ENCODE measurements at places on chromosomes 3 and 15.

DNA sequence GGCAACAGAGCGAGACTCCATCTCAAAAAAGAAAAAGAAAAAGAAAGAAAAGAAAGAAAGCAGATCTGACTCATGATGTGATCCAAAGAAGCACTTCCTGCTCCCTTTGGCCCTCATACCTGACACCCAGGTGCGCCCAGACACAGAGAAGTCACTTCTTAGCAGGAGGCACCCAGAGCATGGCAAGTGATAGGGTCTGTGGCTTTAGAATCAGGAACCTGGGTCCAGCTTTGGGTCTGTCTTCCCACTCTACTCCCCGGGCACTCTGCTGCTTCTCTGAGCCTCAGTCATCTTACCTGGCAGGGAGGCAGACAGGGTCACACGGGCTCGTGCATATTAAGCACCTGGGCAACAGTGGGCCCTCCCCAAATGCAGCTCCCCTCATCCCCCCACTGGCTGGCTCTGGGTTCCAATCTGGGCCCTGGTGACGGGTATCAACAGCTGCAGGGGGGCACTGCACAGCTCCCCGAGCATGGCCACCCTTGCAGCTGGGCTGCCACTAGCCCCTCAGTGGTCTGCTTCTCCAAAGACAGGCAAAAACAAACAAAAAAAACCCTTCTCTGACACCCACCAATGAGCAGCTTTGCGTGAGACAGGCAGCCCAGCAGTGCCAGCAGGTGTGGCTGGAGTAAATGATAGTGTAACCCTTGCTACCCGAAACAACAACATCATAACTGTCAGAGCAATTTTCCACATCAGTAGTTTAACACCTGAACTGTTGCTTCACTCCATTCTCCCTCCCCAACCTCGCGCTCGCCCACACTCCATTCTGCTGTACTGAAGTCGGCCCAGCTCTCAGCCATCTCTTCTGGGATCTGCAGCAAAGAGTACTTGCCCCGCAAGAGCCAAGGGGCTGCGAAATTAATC, 99.8 kb downstream of the MEGF11 start:
- DNase-seq = no peak

DNA sequence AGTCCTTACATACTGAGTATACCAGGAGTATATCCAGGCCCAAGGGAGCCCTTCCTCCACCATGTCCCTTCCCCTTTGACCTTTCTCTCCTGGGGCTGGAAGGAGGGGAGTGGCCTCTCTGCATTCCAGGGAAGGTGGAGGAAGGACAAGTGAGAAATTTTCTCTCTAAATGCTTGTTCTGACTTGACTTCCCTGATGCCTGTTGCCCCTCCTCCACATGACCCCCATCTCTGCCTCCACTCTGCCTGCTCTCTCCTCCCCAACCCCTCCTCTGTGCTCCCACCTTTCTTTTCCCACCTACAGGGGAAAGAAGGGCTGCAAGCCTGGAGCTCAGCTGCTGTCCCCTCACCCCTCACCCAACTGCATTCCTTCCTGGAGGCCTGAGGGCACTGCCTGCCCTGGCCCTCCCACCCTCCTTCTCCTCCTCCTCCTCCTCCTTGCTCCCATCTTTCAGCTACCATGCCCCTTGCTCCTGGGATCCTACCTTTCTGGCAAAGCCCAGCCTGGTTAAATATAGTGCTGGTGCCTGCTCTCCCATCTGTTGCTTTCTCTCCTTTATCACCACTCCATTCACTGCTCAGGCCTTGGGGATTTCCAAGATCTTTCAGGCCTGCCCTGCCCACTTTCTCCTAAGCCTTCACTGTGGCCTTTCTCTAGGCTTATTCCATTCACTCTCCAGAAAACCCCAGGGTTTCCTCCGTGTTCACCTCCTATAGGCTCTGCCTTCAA, 8.5 kb upstream of the DAG1 start:
- no peak for DNase-seq

DNA sequence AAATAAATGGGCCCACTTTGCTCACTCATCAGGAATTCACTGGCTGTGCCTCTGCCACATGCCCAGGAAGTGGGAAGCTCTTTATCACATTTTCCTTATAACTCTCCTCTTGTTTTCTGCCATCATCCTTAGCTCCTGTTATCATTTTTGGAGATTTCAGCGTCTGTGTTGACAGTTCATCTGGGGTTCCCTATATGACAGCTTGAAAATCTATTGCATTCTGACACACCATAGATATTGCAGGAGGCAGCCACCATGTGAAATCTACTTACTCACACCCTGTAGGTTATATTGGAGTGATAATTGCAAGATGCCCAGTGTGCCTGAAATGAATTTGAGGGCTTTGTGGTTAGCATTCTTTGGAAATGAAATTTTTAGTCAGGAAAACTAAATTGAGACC, 132.9 kb downstream of the RYR3 start:
- DNase-seq = no peak

GRCh38 chr3:81788610-81789009, 27.2 kb upstream of the GBE1 start:
- DNase-seq = no peak

DNA sequence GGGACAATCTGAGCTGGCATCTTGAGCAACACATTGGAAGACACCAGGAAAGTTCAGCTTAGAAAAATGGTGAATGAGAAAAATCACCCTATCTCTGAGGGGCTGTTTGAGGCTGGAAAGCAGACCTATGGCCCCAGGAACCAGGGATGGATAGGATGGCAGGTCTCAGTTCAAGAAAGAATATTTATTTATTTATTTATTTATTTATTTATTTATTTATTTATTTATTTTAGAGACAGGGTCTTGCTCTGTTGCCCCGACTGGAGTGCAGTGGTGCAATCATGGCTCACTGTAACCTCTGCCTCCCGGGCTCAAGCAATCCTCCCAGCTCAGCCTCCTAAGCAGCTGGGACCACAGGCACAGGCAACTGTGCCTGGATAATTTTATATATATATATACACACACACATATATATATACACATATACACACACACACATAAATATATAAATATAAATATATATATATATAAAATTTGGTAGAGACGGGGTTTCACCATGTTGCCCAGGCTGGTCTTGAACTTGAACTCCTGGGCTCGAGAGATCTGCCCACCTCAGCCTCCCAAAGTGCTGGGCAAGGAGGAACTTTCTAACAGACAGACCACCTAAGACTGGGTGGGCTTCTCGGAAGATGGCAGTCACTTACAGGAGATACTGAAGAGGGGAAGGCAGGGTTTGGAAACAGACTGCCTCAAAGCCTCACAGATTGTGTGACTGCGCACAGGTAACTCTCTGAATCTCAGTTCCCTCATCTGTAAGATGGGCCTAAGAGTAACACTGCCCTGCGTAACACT, 29.7 kb downstream of the CCDC13 start:
- DNase-seq = no peak

DNA sequence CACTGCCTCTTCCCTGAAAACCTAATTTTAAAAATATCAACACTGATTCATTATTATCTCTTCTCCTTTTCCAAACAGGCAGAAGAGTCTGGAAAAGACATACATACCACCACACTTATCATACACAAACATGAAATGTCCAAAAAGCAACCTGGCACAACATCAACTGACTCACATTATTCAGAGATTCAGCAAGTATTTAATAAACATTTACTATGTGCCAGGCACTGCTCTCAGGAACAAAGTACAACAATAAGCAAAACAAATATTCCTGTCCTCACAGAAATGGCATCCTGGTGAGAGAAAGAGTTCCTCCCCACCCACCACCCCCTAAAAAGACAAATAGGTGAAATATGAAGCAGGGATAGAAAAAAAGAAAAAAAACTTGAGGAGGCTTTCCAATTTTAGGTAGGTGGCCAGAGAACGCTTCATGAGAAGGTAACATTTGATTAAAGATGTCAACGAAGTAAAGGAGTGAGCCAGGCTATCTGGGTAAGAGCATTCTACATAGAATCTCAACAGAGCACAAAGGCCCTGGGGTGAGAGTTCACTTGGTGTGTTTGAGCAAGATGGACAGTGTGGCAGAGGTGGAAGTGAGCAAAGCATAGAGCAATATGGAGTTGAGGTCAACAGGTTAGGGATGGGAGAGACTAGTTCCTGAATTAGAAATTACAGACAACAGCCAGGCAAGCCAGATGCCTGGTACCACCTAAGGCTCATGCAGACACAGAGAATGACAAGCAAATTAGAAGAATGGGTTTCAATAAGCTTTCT, 141.7 kb downstream of the OSBPL10 start:
- no peak for DNase-seq

GRCh38 chr15:61339516-61339915, 110.4 kb upstream of the RORA start:
- DNase-seq = no peak

GRCh38 chr3:11434017-11434526, 161.9 kb downstream of the ATG7 start:
- DNase-seq = no peak

DNA sequence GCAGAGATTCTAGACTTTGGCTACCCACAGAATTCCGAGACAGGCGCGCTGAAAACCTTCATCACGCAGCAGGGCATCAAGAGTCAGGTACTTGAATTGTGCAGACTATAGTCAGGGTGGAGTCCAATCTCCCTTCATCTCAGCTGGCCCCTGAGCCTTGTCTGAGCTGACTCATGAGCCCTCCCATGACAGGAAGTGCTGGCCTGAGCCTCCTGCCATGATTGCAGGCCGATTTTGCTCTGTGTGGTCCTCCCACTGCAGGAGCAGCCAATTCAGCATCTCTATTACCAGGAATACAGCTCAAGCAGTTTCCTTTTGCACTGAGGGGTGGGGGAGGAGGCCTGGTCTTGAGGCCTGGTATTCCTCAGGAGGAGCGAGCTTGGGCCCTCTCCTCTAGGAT, 5.5 kb downstream of the AP2M1 start:
- no peak for DNase-seq

GRCh38 chr15:51863131-51863530, 33.7 kb downstream of the TMOD3 start:
- DNase-seq = no peak

GRCh38 chr3:61718565-61718964, 157.2 kb downstream of the PTPRG start:
- no peak for DNase-seq

DNA sequence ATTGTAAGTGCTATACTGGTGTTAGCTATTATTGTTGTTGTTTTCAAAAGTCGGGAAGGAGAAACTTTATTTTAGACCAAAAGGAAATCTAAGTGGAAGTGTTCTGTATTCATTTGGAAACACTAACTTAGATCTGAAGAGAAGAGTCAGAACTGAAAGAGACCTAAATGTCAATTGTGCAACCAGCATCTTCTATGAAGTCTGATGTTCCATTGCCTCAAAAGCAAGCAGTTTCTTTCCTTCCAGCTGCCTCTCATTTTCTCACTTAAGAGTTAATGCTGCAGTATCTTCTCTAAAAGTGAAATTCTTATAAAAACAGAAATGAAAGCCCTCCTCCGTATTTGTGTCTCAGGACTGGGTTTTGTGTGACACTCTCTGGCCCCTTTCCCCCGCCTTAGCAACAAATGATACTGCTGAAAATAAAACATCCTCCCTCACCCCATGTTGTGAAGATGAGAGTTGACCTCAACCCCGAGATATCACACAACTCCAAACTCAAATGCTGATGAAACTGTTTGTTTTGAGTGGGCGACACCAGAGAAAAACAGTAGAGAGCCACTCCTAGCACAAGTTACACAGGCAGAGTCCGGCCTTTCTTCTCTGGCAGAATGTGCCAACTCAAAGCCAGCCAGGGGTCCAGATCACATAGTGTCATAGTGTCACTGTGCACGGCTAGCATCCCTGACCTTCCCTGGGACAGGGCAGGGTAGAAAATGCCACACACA, 48.9 kb downstream of the GLDN start:
- DNase-seq = no peak

DNA sequence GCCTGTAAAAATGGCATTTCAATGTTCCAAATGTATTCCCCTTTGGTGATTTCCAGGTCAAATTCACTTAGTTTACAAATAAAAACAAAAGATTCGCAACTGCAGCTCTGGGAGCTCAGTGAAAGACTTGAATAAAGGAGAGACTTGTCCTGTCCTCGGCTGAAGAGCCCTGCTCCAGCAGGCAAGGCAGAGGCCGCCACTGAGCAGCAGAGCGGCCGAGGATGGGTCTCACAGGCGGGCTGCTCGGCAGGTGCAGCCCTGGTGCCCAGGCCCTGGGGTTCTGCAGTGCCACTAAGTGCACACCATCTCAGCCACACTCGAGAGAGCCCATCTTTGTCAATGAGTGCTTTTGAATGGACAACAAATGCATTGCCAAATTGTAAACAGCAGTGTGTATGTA, 856.2 kb downstream of the AGBL1 start:
- no peak for DNase-seq

- DNase-seq = no peak
Measured at GRCh38 chr3:12427551-12427950, 56.7 kb upstream of the TSEN2 start.

- DNase-seq = no peak
Measured at GRCh38 chr3:142275856-142276255, 50.5 kb upstream of the GK5 start.

GRCh38 chr3:150626148-150626930, 23.2 kb downstream of the SELENOT start:
- DNase-seq = no peak

GRCh38 chr3:50130436-50130835, 24.7 kb upstream of the SEMA3F start:
- DNase-seq = no peak

- DNase-seq = no peak
Measured at GRCh38 chr3:69868841-69869420, 129.7 kb downstream of the MITF start.

GRCh38 chr15:60800299-60801072, 321.5 kb upstream of the ICE2 start:
- DNase-seq = no peak

Data from activated CD4-positive, alpha-beta T cell treated with anti-CD3 and anti-CD28 coated beads, Interleukin-2, amount 50 U/mL, for 1 hour (primary cell).